Naive thymus-derived CD8-positive, alpha-beta T cell (primary cell): ENCODE measurements at places on chromosomes 12 and 14.

DNA sequence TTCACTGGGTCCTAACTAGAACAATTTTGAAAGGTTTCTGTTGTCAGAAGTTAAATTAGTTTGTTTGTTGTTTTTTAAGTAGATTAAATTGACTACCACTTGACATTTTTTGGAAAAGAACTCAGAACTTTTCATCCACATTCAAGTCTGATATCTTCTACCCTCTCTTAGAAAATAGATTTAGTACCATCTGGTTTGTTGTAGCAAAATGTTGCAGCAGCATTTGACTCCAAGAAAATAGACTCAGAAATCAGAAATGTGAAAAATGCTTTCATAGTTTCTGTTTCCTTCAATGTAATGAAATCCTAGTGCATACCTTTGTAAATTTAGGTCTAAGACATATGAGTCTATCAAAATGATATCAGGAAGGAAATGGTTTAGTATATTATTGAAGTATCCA is 256.3 kb upstream of the CLEC14A start:
- no peaks in the 10 kb centered on the region for H3K36me3 ChIP-seq
- no peak overlapping the region for H3K4me3 ChIP-seq
- H3K27me3 ChIP-seq, result no peaks in the 10 kb centered on the region
- no peaks in the 10 kb centered on the region for H3K4me1 ChIP-seq
- no peak for DNase-seq

GRCh38 chr14:92414690-92415445 is 91.9 kb downstream of the SLC24A4 start:
- no peaks in the 10 kb centered on the region for H3K36me3 ChIP-seq
- DNase-seq, result no peak
- peaks cover 2% of the 10 kb centered on the region for H3K27me3 ChIP-seq
- H3K4me3 ChIP-seq, result no peak overlapping the region
- H3K27ac ChIP-seq, result no peak overlapping the region

- H3K27me3 ChIP-seq, result no peaks in the 10 kb centered on the region
- no peaks in the 10 kb centered on the region for H3K36me3 ChIP-seq
- DNase-seq, result no peak
- H3K27ac ChIP-seq, result no peak overlapping the region
- no peak overlapping the region for H3K4me3 ChIP-seq
These were observed 191.6 kb downstream of the DUSP6 start for GRCh38 chr12:89160716-89161123.

DNA sequence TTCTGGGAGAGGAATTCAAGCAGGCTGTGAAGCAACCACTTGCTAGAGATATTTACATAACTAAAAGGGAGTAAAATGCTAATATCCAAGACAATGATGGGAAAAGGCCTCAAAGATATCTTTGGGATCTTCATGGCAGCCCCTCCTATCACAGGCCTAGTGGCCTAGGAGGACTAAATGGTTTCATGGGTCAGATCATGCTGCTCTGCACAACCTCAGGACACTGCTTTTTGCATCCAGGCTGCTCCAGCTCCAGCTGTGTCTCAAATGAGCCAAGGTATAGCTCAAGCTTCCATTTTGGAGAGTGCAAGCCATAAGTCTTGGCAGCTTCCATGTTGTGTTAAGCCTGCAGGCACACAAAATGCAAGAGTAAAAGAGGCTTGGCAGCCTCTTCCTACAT is 195.6 kb upstream of the SSTR1 start:
- H3K27ac ChIP-seq, result no peak overlapping the region
- no peaks in the 10 kb centered on the region for H3K27me3 ChIP-seq
- H3K36me3 ChIP-seq, result peaks cover 30% of the 10 kb centered on the region
- no peak overlapping the region for H3K4me3 ChIP-seq

GRCh38 chr12:48054955-48055821 is 50.7 kb downstream of the SENP1 start:
- no peak for DNase-seq
- no peak overlapping the region for H3K27ac ChIP-seq
- no peak overlapping the region for H3K4me3 ChIP-seq
- H3K27me3 ChIP-seq, result no peaks in the 10 kb centered on the region

- no peaks in the 10 kb centered on the region for H3K4me1 ChIP-seq
- no peak overlapping the region for H3K27ac ChIP-seq
- DNase-seq, result no peak
These were observed 410.1 kb upstream of the MGAT4C start for GRCh38 chr12:86666316-86666715.

GRCh38 chr12:43861015-43861839 is 25.3 kb downstream of the TMEM117 start:
- DNase-seq, result no peak
- H3K36me3 ChIP-seq, result peaks cover 8% of the 10 kb centered on the region
- no peak overlapping the region for H3K4me3 ChIP-seq
- no peak overlapping the region for H3K27ac ChIP-seq
- no peaks in the 10 kb centered on the region for H3K27me3 ChIP-seq
- peaks cover 3% of the 10 kb centered on the region for H3K4me1 ChIP-seq

DNA sequence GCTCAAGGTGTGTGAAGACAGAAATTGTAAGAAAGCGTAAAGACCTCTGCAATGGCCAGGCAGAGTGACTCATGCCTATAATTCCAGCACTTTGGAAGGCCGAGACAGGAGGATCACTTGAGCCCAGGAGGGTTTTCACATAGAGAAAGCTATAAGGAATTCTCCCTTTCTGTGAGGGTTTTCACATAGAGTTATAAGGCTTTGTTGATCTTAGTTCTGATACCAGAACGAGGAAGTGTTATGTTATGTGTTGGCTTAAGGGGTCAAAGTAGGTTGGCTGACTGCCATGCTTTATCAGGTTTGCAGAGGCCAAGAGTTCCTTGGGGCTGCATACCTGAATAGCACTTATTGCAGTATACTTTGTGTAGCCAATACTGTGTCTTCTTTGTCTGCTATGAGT is 139.1 kb downstream of the ERC1 start:
- H3K4me1 ChIP-seq, result peaks cover 38% of the 10 kb centered on the region
- no peak for DNase-seq
- no peak overlapping the region for H3K4me3 ChIP-seq
- H3K36me3 ChIP-seq, result peaks cover 7% of the 10 kb centered on the region
- no peaks in the 10 kb centered on the region for H3K27me3 ChIP-seq

DNA sequence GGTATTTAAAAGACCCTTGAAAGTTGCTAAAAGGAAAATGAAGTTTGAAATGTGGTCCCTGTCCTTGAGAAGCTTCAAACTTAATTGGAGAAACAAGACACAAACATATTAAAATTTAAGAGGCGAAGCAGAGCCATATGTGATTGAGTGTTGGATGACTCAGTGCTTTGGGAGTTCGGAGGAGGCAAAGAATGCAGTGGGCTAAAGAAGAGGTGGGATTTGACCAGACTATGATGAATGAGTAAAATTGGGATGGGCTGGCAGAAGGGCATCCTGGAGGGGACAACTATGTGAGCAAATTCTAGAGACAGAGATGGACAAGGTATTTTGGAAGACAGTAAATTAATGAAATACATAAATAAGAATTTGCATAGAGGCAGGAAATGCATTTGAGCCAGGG is 358.6 kb downstream of the EGLN3 start:
- no peaks in the 10 kb centered on the region for H3K4me1 ChIP-seq
- no peak for DNase-seq
- no peaks in the 10 kb centered on the region for H3K36me3 ChIP-seq
- H3K27me3 ChIP-seq, result no peaks in the 10 kb centered on the region

DNA sequence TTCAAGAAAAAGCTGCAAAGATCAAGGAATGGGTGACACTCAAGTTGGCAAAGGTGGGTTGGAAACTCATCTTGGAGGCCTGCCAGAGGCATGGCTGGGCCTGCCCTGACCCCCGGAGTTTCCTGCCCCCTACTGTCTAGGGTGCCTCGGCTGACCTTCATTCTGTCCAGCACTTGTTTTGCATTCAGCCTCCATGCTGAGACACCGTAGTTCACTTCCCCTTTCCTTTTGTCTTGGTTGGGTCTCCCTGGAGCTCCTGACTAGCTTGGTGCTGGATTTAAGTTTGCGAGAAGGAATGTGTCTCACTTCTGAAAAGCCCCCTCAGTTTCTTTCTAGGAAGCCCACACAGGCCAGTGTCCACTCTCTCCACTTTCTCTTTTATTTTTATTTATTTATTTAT is 26.5 kb downstream of the PLEKHH1 start:
- DNase-seq, result no peak
- H3K36me3 ChIP-seq, result no peaks in the 10 kb centered on the region
- no peak overlapping the region for H3K4me3 ChIP-seq
- no peak overlapping the region for H3K27ac ChIP-seq

- no peak for DNase-seq
- H3K36me3 ChIP-seq, result no peaks in the 10 kb centered on the region
- no peaks in the 10 kb centered on the region for H3K27me3 ChIP-seq
- no peak overlapping the region for H3K27ac ChIP-seq
These were observed 1.2 kb upstream of the C1R start for GRCh38 chr12:7093486-7093885.

DNA sequence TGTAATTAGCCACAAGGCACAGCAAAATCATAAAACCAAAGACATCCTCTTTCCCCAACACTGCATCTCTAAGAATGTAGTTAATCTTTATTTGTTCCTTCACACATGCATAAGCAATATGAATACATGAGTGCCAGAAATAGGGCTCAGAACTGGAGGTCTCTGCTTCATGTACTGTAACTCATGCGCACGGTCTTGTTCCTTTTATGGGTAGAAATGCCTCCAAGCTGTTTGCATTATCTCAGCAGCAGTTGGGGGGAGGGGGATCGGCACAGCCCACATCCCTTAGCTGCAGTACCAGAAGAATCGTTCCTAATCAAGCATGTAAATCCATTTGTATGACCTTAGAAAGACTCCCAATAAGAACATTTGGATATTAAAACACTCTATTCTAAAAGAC is 20.0 kb downstream of the RHOJ start:
- no peak overlapping the region for H3K4me3 ChIP-seq
- H3K36me3 ChIP-seq, result no peaks in the 10 kb centered on the region
- peaks cover 20% of the 10 kb centered on the region for H3K27me3 ChIP-seq

DNA sequence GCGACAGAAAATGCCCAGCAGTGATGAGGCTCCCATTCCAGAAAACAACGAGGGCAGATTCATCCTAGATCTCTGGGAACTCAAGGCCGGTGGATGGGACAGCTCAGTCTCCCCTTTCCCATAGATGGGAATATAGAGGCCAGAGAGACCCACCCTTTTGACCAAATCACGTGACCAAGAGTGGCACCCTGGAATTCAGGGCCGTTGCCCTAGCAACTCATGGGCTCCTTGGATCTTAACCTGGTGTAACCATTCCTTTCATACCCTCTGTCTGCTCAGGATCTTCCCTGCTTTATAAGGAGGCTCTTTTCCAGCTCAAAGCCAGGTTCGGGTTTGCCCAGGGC is 8.4 kb upstream of the LRTM2 start:
- H3K4me1 ChIP-seq, result no peaks in the 10 kb centered on the region
- no peaks in the 10 kb centered on the region for H3K36me3 ChIP-seq
- no peak overlapping the region for H3K4me3 ChIP-seq
- H3K27ac ChIP-seq, result no peak overlapping the region
- H3K27me3 ChIP-seq, result no peaks in the 10 kb centered on the region

- peaks cover 3% of the 10 kb centered on the region for H3K36me3 ChIP-seq
- H3K27me3 ChIP-seq, result peaks cover 19% of the 10 kb centered on the region
- H3K4me3 ChIP-seq, result no peak overlapping the region
- no peak overlapping the region for H3K27ac ChIP-seq
These were observed 5.5 kb upstream of the DDX23 start for GRCh38 chr12:48857278-48857994.

DNA sequence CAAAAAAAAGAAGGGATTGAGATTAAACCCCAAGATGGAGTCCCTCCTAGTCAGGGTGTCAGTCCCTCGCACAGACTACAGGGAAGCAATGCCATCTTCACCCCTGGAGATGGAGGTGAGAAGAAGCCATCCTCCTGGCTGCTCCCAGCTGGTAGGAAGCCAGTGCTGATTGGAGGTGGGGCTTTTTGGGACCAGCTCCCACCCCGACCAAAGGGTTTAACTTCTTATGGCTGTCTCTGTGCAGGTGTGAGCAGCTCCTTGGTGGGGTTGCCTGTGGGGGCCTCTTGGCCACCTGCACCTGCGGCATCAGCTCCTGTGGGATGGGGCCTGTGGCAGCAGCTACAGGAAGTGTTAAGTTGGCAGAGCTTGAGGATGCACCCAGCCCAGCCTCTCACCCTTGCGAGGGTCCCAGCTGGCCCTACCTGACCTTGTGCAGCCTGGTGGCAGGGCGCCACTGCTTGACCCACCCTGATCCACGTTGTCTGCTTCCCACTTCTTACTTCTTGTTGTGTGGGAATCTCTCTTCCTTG is 3.8 kb upstream of the KRT86 start:
- no peak overlapping the region for H3K27ac ChIP-seq
- no peaks in the 10 kb centered on the region for H3K36me3 ChIP-seq
- H3K27me3 ChIP-seq, result peaks cover 20% of the 10 kb centered on the region
- H3K4me3 ChIP-seq, result no peak overlapping the region

DNA sequence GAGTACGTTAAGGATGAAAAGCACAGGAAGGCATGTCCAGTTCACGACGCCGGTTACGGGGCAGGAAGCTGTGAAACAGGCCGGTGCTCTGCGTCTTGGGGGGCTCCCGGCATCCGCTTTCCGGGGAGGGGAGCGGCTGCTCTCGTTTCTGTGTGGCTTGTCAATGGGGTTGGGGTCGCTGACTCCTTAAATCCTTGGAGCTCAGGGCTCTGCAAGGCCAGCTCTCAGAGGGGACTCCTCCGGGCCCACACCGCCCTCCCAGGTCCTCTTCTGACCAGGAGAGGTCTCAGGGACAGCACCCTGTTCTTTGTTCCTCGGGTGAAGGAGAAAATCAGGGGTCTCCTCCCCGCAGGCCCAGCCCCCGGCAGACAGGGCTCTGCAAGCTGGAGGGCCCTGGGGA is 78.1 kb downstream of the GALNT9 start:
- no peaks in the 10 kb centered on the region for H3K36me3 ChIP-seq
- H3K4me1 ChIP-seq, result no peaks in the 10 kb centered on the region
- H3K4me3 ChIP-seq, result no peak overlapping the region
- no peak for DNase-seq

- no peaks in the 10 kb centered on the region for H3K27me3 ChIP-seq
- peak overlapping the region; percentile 94 for H3K27ac ChIP-seq
- H3K4me3 ChIP-seq, result peak overlapping the region; percentile 78
- no peak for DNase-seq
- H3K36me3 ChIP-seq, result no peaks in the 10 kb centered on the region
- peaks cover 72% of the 10 kb centered on the region for H3K4me1 ChIP-seq
These were observed 8.2 kb downstream of the MLXIP start for GRCh38 chr12:122086641-122087285.

DNA sequence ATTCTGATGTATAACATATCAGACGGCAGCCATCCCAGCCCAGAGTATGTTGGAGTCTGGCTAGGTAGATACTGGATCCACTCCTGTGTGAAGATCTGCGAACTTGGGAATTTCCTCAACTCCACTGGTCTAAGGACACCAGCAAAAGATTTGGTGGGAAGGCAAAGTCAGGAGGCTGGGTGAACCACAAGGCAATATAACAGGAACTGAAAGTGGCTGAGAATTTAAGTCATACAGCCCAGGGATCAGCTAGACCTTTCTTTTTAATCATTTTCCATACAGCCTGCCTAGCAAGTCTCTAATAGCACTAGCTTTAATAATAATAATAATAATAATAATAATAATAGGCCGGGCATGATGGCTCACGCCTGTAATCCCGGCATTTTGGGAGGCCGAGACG is 34.8 kb downstream of the BRAP start:
- no peaks in the 10 kb centered on the region for H3K27me3 ChIP-seq
- DNase-seq, result no peak
- no peak overlapping the region for H3K27ac ChIP-seq
- H3K4me1 ChIP-seq, result no peaks in the 10 kb centered on the region
- H3K4me3 ChIP-seq, result no peak overlapping the region
